Stimulated activated CD4-positive, alpha-beta T cell treated with anti-CD3 and anti-CD28 coated beads, Interleukin-4, amount 100 ng/mL, for 48 hours (primary cell): ENCODE measurements at places on chromosomes 6 and 20.

DNA sequence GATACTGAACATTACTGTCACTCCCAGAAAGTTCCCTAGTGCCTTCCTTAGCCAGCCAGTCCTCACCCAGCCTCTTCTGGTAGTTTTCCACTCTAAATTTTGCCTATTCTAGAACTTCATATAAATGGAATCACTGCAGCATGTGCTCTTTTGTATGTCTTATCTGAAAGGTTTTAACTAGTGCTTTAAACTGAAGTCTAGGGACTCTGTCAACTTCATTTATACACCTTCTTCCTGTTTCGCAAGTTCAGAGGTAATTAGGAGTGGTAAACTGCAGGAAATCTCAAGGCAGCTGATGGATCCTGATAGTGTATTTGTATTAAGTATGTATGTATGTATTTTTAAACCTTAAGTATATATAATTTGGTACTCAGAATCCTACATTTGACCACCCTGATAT is 94.3 kb downstream of the TCP11 start:
- DNase-seq: no peak

- DNase-seq: no peak
These were observed 5.8 kb downstream of the GABBR1 start for GRCh38 chr6:29626948-29627754.

- no peak for DNase-seq
These were observed 1358.5 kb upstream of the CITED2 start for GRCh38 chr6:140732991-140733390.

- no peak for DNase-seq
These were observed 73.2 kb upstream of the CD2AP start for GRCh38 chr6:47404435-47404834.

DNA sequence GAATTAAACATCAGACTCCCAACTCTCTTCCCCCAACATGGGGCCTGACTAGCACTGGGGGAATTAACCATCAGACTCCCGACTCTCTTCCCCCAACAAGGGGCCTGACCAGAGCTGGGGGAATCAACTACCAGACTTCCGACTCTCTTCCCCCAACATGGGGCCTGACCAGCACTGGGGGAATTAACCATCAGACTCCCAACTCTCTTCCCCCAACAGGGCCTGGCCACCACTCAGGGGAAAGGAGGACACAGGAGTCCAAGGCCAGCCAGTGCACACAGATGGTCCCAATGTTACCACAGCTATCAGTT is 13.1 kb downstream of the CST7 start:
- no peak for DNase-seq

GRCh38 chr20:59184880-59185447 is 21.3 kb downstream of the ZNF831 start:
- no peak for DNase-seq

DNA sequence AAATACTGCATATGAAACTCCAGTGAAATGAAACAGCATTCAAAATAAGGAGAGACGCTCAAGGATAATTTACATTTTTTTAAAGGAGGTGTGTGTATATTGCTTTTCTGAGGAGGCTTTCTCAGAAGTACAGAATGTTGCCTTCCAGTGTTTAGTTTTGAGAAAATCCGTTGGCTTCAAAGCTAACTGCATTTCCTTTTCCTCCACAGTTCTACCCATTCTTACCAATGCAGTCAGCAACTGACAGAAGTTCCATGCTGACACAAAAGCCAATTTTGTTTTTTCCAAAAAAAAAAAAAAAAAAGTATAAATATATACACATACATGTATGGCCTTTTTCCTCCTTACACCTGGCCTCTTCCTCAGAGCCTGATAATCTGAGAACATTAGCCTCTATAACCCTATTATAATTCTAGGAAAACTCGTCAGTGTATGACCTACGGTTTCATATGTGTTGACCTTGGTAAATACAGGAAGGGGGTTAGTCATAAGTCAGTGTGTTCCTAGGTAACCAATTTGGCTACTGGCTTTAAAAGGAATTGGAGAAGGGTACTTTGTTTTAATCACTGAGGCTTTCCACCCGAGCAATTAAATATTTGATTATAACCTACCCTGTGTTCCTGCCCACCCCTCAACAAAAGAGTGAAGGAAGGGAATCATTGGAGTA is 24.2 kb downstream of the MGME1 start:
- DNase-seq: no peak

GRCh38 chr6:15905488-15906419 is 223.1 kb upstream of the MYLIP start:
- no peak for DNase-seq

- no peak for DNase-seq
These were observed 575 bp upstream of the CNR1 start for GRCh38 chr6:88166493-88167351.

DNA sequence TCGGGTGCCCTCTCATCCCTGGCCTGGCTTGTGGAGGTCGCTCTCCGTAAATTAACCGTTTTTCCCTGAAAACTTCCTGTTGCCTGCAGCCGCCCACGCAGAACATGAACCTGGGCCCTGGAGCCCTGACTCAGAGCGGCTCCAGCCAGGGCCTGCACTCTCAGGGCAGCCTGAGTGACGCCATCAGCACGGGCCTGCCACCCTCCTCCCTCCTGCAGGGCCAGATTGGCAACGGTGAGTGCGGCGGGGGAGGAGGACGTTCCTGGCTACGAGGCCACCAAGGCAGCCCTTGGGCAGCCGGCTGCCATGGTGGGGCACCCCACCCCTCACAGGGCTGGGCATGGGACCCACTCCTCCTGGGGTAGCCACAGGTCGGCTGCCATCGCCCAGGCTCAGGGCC is 17.8 kb downstream of the SS18L1 start:
- no peak for DNase-seq

DNA sequence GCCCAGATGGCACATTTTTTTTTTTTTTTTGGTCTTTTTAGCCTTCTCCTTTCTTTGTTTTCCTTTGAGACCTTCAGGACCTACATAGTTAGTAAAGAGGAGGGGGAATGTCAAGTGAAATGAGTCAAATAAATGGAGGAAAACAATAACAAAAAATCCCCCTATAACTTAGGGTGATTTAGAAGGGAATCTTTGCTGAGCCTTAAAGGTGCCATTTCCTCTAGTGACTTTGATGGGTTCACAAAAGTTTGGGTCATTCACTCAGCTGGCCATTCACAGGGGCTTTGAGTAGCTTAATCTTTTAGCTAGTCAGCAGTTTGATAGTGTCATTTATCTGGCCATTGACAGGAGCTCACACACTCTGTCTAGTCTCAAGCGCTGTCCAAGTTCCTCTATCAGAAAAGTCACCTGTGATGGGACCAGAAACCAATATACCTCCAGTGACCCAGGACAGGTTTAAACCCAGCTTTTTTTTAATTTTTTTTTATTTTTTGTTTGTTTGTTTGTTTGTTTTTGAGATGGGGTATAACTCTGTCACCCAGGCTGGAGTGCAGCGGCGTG is 275.1 kb upstream of the PRDM1 start:
- DNase-seq: no peak

DNA sequence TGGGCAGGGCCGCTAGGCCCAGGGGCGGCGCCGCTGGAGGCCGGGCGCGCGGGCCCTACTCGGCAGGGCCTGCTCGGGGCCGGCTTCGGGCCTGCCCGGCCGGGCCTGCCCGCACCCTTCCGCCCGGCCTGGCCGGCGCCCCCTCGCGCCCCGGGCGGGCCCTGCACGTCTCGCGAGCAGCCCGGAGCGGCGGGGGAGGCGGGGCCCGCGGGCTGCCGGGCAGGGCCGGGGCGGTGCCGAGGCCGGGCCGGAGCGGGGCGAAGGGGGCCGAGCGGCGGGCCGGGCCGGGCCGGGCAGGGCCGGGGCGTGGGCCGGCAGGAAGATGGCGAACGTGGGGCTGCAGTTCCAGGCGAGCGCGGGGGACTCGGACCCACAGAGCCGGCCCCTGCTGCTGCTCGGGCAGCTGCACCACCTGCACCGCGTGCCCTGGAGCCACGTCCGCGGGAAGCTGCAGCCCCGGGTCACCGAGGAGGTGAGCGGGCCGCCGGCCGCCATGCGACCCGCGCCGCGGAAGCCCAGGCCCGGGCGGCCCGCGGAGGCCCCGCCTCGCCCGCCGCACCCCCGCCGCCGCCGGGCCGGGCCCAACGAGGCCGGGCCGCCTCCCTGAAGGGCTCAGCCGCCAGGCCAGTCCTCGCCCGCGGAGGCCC is at the start of gene NPEPL1:
Gene NPEPL1 (plus strand): TSS at position 222 of the 647 bp plus-strand sequence. CDS start 101 bp downstream, at position 323.
- peak; percentile 62 for DNase-seq

GRCh38 chr6:94478133-94479005 is 1059.0 kb upstream of the EPHA7 start:
- DNase-seq: no peak

GRCh38 chr6:43666196-43666920 is 21.2 kb downstream of the MRPS18A start:
- no peak for DNase-seq

GRCh38 chr6:109834595-109835437 is 143.3 kb upstream of the GPR6 start:
- DNase-seq: no peak

DNA sequence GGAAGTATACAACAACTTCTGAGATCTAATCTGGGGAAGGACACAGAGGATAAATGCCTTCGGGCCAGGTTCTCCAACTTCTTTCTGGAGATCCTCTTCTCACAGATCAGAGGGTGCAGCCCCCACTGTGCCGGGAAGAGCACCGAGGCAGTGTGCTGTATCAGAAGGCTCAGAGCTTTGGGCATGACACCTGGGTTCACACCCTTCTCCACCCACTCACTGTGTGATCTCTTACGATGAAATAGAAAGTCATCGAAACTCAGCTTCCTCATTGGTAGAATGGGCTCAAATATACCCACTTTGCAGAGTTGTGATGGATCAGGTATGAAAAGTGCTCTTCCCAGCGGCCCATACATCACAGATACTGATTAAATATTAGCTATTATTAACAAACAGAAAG is 347.5 kb upstream of the SOX4 start:
- DNase-seq: no peak

GRCh38 chr20:58712806-58713731 is 20.5 kb downstream of the NPEPL1 start:
- no peak for DNase-seq
